Pancreas (tissue), 10 donors: ENCODE measurements at places on chromosomes 5 and 9. TPM values are rescaled to one million over a fixed set of nuclear protein-coding genes. Genes with fewer than 3 reads are reported as not detected.

GPSM1 gene
- 11.4 TPM for total RNA-seq

BARHL1 gene
- total RNA-seq = not detected

HINT2 gene
- 23.2 TPM for total RNA-seq

DNA sequence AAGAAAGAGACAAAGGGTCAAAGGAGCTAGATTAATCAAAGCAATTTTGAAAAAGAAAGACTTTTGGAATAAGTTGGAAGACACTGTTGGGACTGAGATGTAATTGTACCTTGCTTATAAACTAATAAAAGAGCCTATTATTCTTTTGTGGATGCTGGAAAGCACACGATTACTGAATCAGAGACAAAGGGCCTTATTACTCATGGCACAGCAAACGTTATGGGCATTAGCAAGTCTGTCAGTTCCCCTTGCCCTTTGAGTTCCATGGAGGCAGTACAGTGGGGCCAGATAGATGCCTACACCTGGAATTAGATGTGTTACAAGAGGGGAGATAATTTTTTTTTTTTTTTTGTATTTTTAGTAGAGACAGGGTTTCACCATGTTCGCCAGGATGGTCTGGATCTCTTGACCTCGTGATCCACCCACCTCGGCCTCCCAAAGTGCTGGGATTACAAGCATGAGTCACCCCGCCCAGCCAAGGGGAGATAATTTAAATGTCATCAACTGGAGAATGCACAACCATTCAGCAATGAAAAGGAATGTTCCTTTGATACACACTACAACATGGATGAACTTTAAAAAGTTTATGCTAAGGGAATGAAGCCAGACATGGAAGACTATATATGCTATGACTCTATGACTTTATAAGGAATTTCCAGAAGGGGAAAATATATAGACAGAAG, 128.9 kb downstream of the STARD4 start:
- no peak for DNase-seq

DNA sequence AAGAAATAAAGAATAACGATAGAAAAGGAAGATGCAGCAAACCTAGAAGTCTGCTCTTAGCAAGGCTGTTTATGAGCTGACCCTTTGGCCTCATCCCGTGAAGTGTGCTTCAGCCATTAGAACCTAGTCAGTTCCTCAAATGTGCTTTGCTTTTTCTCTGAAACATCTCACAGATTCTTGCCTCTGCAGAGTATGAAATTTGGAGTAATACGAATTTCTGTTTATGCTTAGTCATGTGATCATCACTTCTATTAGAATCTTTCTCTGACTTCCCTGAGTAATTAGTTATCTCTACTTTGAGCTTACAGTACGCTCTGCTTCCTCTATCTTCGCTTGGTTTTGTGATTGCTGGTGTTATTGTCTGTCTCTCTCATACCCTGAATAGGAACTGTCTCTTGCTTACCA, 11.3 kb downstream of the CYSTM1 start:
- DNase-seq = no peak

GRCh38 chr5:169694091-169694625, 57.1 kb downstream of the DOCK2 start:
- DNase-seq = no peak

DNA sequence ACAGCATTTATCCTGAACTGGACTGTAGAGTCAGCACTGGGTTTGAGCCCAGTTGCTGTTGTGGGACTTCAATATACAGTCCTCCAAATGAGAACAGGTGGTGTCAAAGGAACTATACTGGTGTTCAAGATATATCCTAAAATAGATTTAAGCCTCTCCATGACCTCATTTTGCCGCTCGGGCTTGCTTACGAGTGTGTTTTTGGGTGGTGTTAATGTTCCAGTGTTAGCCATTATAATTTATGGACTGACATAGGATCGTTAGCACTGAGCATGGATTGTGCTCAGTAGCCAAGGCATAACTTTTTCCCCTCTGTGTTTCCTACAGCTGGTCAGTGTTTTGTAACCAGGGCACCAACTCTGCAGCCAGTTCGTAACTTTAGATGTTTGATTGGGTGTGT, 306.6 kb downstream of the SPATA31D1 start:
- DNase-seq = no peak

DNA sequence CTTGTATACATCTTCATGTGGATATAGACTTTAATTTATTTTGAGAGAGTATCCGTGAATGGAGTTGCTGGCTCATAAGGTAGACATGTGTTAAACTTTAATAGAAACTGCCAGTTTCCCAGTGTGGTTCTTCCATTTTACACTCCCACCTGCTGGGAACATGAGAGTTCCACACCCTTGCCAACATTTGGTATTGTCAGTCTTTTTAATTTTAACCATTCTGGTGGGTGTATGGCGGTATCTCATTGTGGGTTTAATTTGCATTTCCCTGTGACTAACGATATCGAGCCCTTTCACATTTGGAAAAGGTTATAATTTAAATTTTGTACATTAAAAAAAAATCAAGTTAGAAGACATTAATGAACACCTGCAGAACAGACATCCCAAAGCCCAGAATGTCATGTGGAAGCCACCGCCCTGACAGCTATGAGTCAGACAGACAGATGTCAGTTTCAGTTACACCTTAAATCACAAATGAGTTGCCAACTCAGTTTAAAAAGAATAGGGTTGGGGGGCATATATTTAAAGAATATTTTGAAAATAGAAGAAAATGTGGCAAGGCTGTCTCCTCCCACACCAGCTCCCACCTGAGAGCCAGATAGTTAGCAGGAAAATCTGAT, 36.9 kb downstream of the ANKRD33B start:
- DNase-seq = no peak

DNA sequence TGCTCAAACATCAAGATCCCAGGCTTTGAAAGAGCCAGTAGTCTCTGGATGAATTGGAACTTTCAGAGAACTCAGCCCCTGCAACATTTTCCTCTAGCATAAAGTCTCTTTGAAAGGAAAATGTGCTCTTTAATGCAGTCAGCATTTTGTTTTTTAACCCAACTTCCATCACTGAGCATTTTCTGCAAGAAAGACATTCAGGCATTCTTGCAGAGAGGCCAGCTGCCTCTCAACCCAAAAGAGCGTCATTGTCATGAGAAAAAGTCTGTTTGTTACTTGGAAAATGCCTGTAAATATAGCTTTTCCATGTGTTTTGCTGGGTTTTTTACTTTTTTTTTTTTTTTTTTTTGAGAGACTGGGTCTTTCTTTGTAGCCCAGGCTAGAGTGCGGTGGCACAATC, 225.0 kb downstream of the ADAMTSL1 start:
- DNase-seq = no peak

DNA sequence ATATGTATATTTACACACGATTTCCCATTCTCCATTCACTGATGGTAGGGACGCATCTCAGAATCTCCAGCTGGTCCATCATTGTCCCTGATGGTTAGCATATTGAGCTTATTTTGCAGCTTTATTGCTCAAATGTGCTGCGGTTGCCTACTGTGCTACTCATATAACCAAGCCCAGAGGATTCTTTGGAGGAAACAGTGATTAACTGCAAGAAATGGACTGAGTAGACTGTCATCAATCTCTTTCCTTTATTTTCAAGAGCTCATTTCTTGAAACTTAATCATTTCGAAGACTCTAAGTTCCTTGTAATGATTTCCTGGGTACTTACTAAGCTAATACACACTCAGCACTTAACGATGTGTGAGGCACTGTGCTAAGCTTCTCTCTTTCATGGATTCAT, 119.0 kb downstream of the MAT2B start:
- DNase-seq = no peak
